Breast epithelium (tissue), 4 donors: ENCODE measurements at places on chromosomes 1 and 21. TPM values are rescaled to one million over a fixed set of nuclear protein-coding genes. Genes with fewer than 3 reads are reported as not detected.

C1orf21 gene
- total RNA-seq = 54.7 TPM

CNR2 gene
- under 0.01 TPM for total RNA-seq

PTPN7 gene
- 2.9 TPM for total RNA-seq

DNA sequence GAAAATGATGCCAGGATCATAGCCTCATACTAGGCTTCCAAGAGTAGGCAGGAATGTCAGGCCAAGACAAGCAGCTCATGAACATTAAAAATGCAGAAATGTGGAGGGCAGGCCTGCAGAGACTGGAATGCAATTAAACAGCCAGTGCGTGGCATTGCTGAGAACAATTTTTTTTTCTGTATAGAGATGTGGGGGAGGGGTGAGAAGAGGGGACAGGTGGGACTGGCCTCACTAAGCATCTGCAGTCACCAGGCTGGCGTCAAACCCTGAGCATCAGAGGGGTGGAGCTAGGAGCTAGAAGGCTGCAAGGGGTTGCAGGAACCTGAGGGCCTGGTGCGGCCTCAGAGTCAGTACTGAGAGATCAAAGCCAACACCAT is 114.1 kb downstream of the TNR start:
- H3K36me3 ChIP-seq = no peaks in the 10 kb centered on the region
- no peaks in the 10 kb centered on the region for H3K27me3 ChIP-seq
- no peak overlapping the region for H3K4me3 ChIP-seq
- DNase-seq = no peak

DNA sequence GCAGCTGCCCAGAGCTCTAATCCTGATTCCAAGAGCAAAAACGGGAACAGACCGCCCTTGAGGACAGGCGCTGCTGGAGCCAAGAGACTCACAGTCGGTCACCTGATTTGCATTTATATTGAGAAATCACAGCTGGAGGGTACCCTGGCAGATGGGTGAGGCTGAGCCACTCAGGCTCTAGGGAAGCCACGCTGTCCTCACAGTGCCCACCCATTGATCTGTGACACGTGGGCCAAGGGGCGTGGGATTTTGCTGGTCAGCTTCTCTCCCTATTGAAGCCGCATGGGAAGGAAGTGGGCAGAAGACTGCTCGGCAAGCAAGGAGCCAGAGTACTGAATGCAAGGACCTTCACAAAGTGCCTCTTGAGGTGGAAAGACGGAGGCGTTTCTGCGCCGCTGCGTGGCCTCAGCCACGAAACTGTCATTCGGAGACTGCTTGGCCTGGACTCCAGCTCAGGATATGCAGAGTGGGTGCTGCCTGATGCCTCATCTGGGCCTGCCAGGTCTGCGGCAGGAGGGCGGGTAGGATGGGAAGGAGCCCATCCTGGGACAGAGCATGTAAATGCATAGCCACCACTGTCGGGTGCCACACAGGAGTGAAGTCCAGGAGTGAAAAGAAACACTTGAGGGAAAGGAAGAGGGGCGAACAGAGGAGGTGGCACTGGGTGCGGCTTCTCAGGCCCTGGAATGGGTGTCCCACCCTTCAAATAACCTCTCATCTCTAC is 139.8 kb downstream of the PGBD5 start:
- no peak overlapping the region for H3K27ac ChIP-seq
- H3K36me3 ChIP-seq = no peaks in the 10 kb centered on the region
- no peaks in the 10 kb centered on the region for H3K4me1 ChIP-seq
- no peak overlapping the region for H3K4me3 ChIP-seq

INAVA gene
- not detected for total RNA-seq

ASTN1 gene
- total RNA-seq = 0.16 TPM

- H3K27me3 ChIP-seq = no peaks in the 10 kb centered on the region
- H3K27ac ChIP-seq = no peak overlapping the region
- DNase-seq = no peak
- H3K36me3 ChIP-seq = no peaks in the 10 kb centered on the region
- H3K4me3 ChIP-seq = no peak overlapping the region
Observed at GRCh38 chr1:240468656-240469055, 143.3 kb downstream of the GREM2 start.

SLC44A5 gene
- 3.6 TPM for total RNA-seq

- H3K27ac ChIP-seq = no peak overlapping the region
- H3K4me1 ChIP-seq = no peaks in the 10 kb centered on the region
- no peak overlapping the region for H3K4me3 ChIP-seq
- no peak for DNase-seq
- H3K36me3 ChIP-seq = no peaks in the 10 kb centered on the region
Observed at GRCh38 chr1:168742994-168743650, 14.1 kb upstream of the DPT start.

GRCh38 chr1:10383630-10384029 is 15.2 kb upstream of the PGD start:
- H3K4me3 ChIP-seq = no peak overlapping the region
- no peaks in the 10 kb centered on the region for H3K27me3 ChIP-seq
- no peaks in the 10 kb centered on the region for H3K36me3 ChIP-seq

NPR1 gene
- total RNA-seq = 46.5 TPM

GRCh38 chr1:94143173-94143808 is 22.3 kb upstream of the ABCA4 start:
- H3K27me3 ChIP-seq = no peaks in the 10 kb centered on the region
- no peak overlapping the region for H3K27ac ChIP-seq
- H3K4me1 ChIP-seq = no peaks in the 10 kb centered on the region
- no peak for DNase-seq

DNA sequence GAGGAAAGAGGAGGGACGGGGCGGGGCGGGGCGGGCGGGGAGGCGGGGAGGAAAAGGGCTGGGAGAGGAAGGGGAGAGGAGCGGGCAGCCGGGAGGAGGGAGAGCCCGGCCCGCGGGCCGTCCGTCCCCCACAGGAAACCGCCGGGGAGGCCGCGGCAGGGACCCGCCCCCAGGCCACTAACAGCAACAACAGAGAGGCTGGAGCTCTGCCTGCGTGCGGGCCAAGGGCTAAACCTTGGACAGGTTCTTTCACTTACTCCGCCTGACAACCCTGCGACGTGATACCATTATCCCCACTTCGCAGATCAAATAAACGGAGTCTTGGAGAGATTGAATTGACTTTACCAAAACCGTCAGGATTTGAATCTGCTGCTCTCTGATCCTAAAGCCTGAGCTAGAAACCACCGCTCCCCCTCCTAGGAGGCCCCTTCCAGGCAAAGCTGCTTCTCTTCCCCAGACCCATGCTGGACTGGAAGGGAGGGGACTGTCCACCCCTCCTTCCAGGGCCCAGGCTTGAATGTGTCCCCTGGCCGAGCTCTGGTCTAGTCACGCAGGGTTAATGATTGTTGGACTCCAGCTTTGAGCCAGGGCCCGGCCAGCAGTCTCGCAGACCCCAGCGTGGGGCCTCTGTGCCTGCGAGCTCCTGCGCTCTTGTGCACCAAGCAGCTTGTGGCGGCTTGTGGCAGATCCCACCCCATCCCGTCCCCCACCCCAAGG is at the start of gene EVA1B:
EVA1B (minus strand) TSS at position 10 of the 717 bp plus-strand sequence. CDS start 608 bp downstream, outside the sequence.
- H3K27me3 ChIP-seq = no peaks in the 10 kb centered on the region
- H3K4me1 ChIP-seq = peaks cover 10% of the 10 kb centered on the region
- H3K27ac ChIP-seq = peak within 1 kb of the TSS; percentile 96
- H3K4me3 ChIP-seq = peak within 1 kb of the TSS; percentile 75

OR2T35 gene
- not detected for total RNA-seq

- no peaks in the 10 kb centered on the region for H3K27me3 ChIP-seq
- H3K4me1 ChIP-seq = no peaks in the 10 kb centered on the region
- no peak for DNase-seq
- no peaks in the 10 kb centered on the region for H3K36me3 ChIP-seq
- H3K27ac ChIP-seq = no peak overlapping the region
- H3K4me3 ChIP-seq = no peak overlapping the region
Observed at GRCh38 chr1:178361847-178362246, 134.9 kb downstream of the CLEC20A start.

GRCh38 chr1:243287652-243288051 is 31.8 kb downstream of the SDCCAG8 start:
- DNase-seq = no peak
- H3K27me3 ChIP-seq = no peaks in the 10 kb centered on the region
- H3K4me3 ChIP-seq = no peak overlapping the region
- no peaks in the 10 kb centered on the region for H3K36me3 ChIP-seq

DNA sequence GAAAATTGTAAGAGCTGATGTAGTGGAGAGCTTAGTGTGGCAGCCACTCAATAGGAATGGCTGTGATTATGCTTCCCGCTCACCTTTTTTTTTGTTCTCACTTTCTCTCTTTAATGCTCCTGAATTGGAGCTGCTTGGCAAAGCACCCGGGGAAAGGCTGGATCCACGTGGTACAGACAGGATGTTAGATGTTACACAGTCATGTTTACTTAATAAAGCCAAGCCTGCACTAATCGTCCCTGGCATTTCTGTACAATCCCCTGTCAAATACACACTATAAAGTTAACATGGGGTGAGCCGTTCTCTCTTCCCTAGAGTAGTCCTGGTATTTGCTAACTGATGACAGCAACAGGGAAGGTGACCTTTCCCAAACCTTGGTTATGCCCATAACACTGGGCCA is 187.8 kb downstream of the ZSCAN20 start:
- no peak overlapping the region for H3K27ac ChIP-seq
- H3K36me3 ChIP-seq = no peaks in the 10 kb centered on the region
- no peaks in the 10 kb centered on the region for H3K4me1 ChIP-seq

GRCh38 chr1:230326971-230327891 is 98.9 kb downstream of the PGBD5 start:
- H3K27me3 ChIP-seq = no peaks in the 10 kb centered on the region
- no peak overlapping the region for H3K4me3 ChIP-seq
- no peak overlapping the region for H3K27ac ChIP-seq
- H3K4me1 ChIP-seq = no peaks in the 10 kb centered on the region

- H3K4me1 ChIP-seq = no peaks in the 10 kb centered on the region
- H3K27me3 ChIP-seq = no peaks in the 10 kb centered on the region
- H3K36me3 ChIP-seq = no peaks in the 10 kb centered on the region
- peak overlapping the region; percentile 39 for H3K4me3 ChIP-seq
- no peak for DNase-seq
Observed at GRCh38 chr1:226882631-226883409, 12.4 kb downstream of the PSEN2 start.

DNA sequence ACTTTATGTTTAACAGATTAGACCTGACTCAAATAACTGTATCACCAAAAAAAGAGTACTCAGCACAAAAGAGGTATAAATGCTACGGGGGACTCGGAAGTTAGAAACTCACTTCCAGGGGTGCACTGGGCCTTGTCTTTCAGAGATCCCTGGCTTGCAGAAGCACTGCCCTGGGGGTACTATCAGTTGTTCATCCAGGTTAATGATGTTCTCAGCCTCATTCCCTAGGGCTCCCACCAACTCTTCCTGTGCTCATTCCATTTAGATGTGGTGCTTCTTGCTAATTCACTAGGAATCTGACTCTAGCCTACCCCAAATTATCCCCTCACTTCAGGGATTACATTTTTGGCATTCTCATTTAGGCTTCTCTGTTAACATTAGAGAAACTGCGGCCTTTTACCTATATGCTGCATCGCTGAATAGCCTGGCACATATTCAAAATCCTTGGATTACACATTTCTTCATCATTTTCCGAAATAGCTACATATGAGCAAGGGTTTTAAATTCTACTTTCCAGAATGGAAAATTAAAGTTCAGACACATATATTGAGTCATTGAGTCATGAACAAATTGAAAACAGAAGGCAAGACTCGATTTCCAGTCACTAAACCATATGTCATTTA is 338.5 kb downstream of the KCTD3 start:
- H3K36me3 ChIP-seq = no peaks in the 10 kb centered on the region
- H3K27ac ChIP-seq = no peak overlapping the region
- H3K4me1 ChIP-seq = no peaks in the 10 kb centered on the region
- DNase-seq = no peak
- H3K4me3 ChIP-seq = no peak overlapping the region

GRCh38 chr1:198232378-198232777 is 75.6 kb downstream of the NEK7 start:
- no peak for DNase-seq
- H3K4me3 ChIP-seq = no peak overlapping the region
- no peaks in the 10 kb centered on the region for H3K4me1 ChIP-seq
- no peaks in the 10 kb centered on the region for H3K27me3 ChIP-seq
- H3K36me3 ChIP-seq = no peaks in the 10 kb centered on the region

DNA sequence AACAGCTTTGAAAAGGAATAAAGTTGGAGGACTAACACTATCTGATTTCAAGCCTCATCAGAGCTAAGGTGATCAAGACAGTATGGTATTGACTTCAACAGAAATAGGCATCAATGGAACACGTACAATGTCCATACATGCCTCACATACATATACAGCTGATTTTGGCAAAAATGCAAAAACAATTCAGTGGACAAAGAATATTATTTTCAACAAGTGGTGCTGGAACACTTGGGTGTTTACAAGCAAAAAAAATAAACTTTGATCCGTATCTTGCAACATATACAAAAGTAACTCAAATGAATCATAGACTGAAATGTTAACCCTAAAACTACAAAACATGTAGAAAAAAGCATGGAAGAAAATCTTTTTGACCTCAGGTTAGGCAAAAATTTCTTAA is 141.9 kb upstream of the ZC3H11B start:
- H3K36me3 ChIP-seq = no peaks in the 10 kb centered on the region
- no peak for DNase-seq
- no peak overlapping the region for H3K4me3 ChIP-seq

- H3K27ac ChIP-seq = no peak overlapping the region
- no peaks in the 10 kb centered on the region for H3K36me3 ChIP-seq
Observed at GRCh38 chr1:84795966-84796600, 96.9 kb downstream of the LPAR3 start.

IGSF9 gene
- not detected for total RNA-seq

DMRTA2 gene
- not detected for total RNA-seq
